Fibroblast of skin of back (primary cell): ENCODE measurements at places on chromosomes 2 and 18.
A peak's percentile ranks its signal among the peaks of the same experiment; 100 is the strongest.

DNA sequence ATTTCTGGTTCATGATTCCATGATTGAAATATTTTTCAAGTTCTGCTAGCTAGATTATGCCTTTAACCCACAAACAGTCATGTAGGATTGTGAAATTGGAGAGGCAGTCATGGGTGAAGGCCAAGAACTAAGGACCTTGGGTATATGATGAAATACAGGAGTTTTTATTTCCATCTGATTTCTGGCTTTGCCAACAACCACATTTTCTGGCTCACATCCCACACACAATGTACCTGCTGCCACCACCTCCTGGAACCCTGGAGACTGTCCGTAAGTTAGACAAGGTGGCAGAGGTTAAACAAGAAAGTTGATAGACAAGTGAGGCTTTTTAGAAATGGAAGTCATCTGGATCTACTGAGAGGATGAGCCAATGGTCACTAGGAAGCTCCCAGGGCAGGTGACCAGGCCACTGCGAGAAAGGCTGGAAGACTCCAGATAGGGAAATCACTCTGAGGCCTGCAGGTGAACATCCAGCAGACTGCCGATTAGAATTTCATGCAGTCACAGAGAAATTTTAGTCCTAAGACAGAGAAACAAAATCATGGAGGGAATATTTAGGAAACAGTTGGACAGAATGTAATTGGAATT, 402.0 kb downstream of the ALK start:
- peak; percentile 71 for DNase-seq

- DNase-seq, result no peak
These were observed 91.1 kb upstream of the EPC2 start for GRCh38 chr2:148553332-148553887.

DNA sequence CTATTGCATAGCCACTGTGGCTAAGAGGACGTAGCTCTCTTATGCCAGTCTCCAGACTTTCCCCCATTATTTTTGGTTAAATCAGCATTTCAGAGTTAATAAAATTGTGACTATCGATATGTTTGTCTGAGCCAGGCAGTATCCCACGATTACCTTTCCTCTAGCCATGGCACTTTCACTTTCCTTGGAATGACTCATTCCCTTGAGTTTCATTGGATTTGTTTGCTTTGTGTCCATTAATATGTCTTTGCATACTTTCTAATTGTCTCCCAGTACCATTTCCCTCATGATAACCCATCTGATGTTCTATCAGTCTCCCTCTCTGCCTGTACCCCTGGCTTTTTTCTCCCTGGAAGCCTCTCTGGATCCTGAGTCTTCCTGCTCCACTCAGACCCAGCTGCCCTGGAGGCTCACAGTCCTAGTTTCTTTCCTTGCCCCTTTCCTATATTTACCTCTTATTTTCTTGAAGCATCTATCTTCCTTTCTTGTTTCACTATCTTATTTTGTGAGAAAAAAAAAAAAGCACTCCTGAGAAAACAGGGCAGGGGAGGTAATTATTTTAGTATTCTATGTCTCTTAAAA, 126.1 kb downstream of the MTX2 start:
- DNase-seq, result peak; percentile 54

DNA sequence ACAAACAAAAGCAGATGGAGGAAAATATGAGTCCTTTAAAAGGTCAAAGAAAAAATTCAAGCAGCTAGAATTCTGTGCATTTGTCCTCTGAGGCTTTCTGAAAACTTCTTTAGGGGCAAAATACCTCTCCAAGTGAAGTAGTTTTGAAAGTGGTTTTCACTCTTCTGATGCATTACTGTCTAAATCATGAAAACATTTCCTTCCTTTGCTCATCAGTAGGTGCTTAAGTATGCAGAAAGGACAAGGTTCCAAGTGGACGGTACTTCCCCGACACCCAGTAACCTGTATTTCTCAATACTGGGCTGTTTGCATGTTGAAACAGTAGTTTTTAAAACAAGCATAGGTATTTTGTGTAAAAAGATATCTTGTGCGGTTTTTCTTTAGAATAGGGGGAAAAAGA, 189.1 kb upstream of the ERBB4 start:
- DNase-seq, result no peak

DNA sequence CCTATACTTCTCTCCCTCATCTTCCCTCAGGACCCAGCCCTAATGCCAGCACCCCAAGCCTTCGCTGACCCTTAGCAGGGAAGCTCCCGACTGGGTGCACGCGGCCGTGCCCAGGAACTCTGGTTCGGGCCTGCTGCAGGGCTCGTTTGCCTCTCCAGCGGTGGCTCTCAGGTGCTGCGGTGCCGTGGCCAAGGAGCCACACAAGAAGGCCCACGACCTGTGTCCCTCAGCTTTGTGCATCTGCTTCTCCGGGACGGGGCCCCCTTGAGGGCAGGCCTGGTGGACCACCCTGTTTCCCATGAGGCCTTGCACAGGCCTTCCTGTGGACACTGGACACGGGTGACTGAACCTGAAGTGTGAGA, 17.7 kb downstream of the BOK start:
- DNase-seq, result no peak

DNA sequence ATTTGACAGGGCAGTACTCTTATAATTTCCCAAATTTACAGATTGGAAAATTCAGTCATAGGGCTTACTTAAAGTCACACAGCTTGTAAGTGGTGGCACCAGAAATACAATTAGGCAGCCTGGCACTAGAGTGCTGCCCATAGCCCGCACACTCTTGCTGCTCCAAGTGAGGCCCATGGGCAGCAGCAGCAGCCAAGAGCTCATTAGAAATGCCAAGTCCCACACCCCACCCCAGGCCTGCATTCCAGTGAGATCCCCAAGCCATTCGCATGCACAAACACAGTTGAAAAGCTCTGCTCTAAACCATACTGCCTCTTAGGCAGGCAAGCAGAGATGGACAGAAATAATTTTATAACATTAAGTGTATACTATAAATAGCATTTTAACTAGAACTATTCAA, 379.3 kb upstream of the PKDCC start:
- no peak for DNase-seq

- no peak for DNase-seq
These were observed 206.0 kb downstream of the NCK2 start for GRCh38 chr2:105950521-105951383.

- DNase-seq, result no peak
These were observed 413.5 kb downstream of the PTPRM start for GRCh38 chr18:7980656-7981055.

DNA sequence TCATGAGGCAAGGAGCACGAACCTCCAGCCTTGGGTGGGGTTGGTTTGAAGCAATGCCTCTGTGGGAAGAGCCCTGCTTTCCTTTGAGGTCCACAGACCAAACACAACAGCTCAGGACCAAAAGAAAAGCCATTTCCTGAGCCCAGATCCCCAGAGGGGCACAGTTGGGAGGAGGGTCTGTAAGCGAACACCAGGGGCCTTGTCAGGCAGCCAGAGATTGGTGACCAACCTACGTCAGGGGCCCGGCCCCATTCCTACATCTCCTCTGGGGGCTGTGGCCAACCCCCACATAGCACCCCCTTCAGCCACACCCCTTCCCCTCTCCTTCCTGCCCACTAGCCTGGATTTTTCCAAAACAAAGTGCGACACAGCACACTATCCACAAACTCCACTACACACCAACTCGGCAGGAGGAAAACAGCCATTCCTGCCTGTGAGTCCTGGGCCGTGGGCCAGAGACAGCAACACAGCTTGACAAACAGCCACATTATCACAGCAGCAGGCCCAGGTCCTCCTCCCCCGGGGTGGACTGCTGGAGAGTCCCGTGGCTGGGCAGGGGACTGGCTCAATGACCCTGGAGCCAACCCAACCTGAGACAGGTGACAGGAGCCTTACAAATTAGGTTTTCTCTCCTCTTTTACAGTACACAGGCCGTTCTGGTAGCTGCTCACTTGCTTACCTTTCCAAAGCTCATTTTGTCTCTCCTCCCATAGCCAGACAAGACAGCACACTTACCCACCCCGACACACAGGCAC, 98.8 kb downstream of the TNS1 start:
- peak; percentile 89 for DNase-seq

DNA sequence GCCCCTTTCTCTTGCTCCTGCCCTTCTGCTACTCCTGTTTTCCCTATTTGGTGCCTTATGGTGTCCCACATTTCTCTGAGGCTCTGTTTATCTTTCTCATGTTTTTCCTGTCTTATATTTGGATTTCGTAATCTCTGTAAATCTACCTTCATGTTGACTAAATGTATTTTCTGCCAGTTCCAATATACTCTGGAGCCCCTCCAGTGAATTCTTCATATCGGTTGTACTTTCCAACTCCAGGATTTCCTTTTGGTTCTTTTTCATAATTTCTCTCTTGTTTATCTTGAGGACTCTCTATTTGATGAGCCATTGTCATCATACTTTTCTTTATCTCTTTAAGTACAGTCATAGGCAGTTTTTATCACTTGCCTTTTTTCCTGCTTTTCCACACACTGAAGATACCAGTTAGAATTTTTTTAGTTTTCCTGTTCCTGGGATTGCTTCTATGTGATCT, 19.1 kb downstream of the SCLY start:
- DNase-seq, result no peak

DNA sequence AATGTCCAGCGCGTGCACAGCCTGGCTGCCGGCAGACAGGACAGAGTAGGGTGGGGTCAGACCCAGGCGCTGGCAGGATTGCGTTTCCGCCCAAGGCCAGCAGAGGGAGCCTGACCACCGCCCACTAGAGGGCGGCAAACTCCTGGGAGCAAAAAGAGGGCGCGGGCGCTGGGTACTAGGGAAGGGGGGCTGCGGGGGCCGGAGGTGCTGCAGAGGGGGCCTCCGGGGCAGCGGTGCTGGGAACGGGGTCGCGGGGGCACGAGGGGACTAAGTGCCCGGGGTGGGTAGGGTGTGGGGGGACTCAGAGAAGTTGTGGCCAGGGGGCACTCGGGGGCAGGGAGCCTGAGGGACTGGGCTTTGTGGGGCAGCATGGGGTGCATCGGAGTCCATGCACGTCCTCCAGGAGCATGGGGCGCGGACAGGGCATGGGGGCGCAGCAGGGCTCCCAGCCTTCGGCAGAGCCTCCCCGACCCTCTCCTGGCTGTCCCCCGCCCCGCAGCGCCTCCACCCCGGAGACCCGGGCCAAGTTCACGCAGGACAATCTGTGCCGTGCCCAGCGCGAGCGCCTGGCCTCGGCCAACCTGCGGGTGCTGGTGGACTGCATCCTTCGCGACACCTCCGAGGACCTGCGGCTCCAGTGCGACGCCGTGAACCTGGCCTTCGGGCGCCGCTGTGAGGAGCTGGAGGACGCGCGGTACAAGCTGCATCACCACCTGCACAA, 3.2 kb downstream of the TEKT4 start:
- DNase-seq, result peak; percentile 26

DNA sequence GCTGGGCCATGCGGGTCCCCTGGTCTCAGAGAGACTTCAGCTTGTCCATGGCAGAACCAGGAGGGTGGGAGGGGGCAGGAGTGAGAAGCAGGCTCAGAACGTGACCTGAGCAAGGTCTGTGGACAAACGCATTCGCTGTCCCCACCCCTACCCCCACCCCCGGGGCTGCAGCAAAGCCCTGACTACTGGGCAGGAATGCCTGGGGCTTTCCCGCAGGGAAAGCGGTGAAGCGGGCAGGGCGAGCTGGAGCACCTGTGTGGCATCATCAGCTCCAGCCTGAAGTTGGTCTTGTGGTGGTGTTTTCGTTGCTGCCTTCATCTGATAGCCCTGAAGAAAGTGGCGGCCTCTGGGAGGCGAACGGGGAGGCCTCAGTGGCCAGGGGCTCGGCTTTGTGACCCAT, 26.1 kb upstream of the ALKAL2 start:
- DNase-seq, result no peak

DNA sequence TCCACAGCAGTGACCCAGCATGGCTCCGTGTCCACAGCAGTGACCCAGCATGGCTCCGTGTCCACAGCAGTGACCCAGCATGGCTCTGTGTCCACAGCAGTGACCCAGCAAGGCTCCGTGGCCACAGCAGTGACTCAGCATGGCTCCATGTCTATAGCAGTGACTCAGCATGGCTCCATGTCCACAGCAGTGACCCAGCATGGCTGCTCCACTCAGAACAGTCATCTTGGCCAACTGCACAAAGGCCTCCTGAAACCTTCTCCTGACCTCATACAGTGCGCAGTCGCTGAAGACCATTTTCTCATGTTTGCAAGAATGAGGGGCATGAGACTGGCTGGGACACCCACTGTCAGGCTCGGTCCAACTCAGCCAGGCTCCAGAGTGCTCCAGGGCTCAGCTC, 333.4 kb upstream of the RAB6C start:
- DNase-seq, result no peak

GRCh38 chr2:16773080-16773713, 107.6 kb upstream of the CYRIA start:
- DNase-seq, result peak; percentile 50

DNA sequence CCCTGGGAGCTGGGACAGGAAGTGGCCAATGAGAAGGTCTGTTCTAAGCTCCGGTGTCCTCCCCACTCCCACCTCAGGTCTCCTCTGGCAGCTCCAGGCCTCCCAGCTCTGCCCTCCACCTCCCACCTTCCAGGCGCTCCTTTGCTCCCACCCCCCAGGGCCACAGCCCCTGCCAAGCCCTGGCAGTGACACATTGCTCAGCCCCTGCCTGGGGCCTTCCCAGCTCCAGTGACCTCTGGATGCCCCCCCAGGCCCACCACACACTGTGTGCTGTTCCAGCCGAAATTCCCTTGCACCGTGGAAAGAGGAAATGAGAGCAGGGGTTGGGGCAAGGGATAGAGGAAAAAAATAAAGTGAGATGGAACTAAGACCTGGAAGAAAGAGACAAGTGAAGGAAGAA, 289.6 kb downstream of the CYP26B1 start:
- DNase-seq, result no peak

DNA sequence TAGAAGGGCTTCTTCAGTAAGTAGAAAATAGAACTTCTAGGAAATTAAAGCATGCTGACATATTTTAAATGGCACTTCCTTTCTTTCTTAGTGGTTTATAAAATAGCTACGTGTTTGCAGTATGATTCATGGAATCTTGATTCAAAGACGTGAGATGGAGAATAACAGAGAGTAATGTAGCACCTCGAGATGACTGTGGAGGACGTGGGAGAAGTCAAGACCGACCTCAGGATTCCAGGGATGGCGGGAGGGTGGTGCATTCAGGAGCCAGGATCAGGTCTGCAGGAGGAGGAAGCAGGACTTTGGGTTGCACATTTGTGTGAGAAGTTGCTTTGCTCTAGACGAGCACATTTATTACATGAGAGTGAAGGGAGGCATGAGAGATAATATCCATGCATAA, 56.0 kb downstream of the DCDC2C start:
- peak; percentile 89 for DNase-seq
